GM23338 (cell line): ENCODE measurements at places on chromosomes 3 and 15.

DNA sequence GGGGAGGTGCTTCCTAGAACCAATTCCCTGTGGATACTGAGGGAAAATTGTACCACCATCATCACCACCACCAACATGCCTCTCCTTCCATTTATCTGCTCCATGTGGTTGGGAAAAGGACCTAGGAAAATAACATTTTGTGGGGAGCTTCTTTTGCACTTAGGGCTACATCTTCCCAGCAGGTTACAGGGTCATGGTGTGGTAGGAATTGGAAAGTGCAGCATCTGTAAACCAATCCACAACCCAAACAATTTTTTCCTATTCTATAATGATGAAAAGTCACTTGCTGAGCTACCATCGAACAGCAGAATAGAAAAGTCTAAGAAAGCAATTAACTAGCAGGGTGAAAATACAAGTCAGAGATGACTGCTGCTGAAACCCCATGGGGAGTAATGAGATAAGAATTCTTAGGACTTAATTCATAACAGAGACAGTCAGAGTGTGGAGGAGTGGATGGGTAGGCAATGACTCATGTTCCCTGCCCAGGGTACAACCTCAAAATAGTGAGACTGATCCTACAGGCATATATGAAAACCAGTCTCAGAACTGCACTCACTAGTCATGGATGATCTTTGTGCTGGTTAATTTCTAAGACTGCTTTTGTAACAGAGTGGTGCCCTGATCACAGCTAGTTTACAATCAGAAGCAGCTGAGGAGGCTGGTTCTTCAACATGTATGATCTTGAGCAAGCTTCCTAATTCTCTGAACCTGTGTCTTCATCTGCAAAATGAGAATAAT, 38.1 kb upstream of the LEKR1 start:
- DNase-seq = no peak

GRCh38 chr3:147712357-147712756, 303.2 kb downstream of the ZIC1 start:
- DNase-seq = peak; percentile 12

DNA sequence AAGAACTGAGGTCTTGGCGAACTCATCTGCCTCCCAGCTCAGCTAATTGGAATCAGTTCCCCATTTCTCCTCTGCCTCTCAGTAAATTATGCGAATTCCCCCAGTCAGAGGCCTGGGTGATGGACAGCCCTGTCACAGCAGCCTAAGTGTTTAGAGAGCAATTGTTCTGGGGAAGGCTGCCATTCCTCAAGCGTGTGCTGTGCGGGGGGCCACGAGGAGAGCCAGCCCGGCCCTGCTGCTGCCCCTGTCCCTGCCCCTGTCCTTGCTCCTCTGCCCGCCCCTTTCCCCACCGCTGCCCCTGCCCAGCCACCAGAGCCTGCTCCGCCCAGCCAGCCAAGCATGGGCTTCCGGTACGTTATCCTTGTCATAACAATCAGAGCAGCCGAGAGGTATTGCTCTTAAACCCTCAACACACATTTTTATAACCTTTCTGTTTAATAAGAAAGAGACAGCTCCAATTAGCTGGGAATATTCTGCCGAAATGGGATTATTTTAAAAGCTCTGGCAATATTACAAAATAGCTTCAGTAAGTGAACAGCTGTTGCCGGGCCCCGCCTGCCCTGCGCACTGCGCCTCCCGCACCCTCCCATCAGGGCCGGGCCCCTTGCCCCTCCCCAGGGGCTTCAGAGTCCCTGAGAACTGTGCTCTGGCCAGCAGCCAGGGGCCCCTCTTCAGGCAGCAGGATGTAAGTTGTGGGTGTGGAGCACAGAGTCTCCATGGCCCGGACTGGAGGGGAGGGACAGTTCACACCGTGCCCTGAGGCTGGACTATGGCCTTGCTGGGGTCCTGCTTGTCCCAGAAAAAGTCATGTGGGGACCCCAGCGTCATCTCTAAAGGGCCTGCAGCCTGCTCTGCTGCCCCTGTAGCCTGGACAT, 12.4 kb upstream of the CACNA2D2 start:
- DNase-seq = peak; percentile 87

- DNase-seq = no peak
These were observed 50.8 kb downstream of the PCSK6 start for GRCh38 chr15:101438482-101439284.

DNA sequence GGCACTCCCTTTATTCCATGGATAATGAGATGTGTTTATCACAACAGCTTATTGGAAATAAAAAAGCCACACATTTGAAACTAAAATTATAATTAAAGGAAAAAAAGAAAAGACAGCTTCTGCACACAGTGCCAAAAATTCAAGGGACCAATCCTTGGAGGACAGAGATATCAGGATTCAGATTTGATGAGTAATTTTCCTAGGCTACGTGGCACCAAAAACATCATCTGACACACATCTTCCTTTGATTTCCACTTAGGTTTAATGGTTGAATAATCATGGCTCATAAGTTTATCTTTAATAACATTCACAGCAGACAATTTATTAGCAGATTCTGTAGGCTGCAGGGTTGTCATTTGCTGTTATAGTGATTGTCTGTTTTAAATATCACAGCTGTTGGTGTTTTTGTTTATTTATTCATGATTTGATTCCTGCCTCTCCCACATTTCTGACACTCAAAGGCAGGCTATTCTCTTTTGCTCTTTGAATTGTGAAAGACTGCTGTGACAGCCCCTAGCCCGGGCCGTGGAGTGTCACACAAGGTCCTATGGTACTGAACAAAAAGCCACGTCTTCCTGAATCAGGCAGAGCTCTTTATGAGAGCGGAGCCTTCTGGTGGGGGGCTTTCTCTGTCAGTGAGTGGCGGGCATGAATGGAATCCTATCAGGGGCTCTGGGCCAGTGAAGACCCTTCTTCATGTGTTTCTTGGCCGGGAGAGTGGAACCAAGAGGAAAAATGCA, 708.5 kb downstream of the SQOR start:
- no peak for DNase-seq

DNA sequence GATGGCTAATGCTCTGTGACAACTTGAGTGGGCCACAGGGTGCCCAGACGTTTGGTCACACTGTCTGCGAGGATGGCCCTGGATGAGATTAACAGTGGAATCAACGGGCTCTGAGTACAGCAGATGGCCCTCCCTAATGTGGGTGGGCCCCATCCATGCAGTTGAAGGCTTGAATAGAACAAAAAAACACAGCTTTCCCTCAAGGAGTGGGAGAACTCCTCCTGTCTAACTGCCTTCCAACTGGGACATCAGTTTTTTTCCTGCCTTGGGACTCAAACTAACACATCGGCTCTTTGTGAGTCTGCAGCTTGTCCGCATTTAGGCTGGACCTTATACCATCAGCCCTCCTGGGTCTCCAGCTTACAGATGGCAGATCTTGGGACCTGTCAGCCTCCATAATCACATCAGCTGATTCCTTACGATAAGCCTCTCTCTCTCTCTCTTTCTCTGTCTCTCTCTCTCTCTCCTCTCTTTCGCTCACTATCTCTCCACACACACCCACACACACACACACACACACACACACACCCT, 20.8 kb downstream of the FAM174B start:
- no peak for DNase-seq

GRCh38 chr3:43735618-43736017, 44.9 kb downstream of the ABHD5 start:
- DNase-seq = no peak

DNA sequence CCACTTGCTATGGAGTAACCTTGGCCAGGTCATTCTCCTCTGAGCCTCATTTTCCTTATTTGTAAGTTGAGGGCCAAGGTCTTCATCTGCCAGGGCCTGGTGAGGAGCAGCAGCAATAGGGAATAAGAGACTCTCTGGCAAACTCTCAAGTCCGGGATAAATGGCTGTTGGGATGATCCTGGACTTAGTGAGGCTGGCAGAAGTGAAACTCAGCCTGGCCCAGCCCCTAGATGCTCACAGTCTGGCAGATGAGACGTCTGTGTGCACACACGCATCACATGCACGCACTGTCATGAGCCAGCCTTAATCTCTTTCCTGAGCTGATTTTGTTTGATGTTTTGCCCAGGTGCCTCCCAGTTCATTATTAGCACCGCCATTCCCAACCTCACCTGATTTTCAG, 26.8 kb downstream of the SLC6A6 start:
- DNase-seq = no peak

DNA sequence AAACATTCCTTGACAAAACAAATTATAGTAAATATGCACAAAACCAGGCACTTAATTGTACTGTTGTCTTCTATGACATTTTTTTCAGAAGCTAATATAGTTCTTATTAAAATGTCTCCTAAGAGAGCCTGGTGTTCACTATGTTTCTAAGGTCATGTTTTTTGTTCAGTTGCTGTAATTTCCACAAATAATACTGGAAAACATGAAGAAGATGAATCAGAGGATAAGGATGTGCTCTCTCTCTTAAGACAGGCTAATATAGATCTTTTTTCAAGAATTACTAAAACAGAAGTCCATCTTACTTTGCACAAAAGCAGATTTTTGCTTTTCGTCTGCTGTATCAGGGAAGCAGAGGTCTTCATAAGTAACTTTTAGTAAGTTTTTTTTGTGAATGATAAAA, 823.0 kb upstream of the NECTIN3 start:
- DNase-seq = no peak

- DNase-seq = peak; percentile 67
These were observed 269.2 kb downstream of the ZBBX start for GRCh38 chr3:167110901-167111300.

GRCh38 chr15:73631915-73632669, 1.1 kb downstream of the NPTN start:
- peak; percentile 52 for DNase-seq

DNA sequence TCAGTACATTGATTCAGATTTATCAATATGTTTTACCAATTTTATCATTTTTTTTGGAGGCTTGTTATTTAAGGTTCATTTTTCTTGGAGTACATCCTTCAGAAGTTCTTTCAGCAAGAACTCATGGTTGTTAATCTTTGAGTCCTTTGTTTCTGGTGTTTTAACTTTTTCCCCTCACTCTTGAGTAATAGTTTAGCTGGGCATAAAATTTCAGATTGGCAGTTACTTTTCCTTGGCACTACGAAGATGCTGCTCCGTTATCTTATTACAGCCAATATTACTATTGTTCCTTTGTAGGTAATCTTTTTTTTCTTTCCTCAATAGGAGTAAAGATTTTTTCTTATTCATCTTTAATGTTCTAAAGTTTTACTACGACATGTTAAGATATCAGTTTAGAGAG, 9.8 kb downstream of the LRRC58 start:
- DNase-seq = no peak

DNA sequence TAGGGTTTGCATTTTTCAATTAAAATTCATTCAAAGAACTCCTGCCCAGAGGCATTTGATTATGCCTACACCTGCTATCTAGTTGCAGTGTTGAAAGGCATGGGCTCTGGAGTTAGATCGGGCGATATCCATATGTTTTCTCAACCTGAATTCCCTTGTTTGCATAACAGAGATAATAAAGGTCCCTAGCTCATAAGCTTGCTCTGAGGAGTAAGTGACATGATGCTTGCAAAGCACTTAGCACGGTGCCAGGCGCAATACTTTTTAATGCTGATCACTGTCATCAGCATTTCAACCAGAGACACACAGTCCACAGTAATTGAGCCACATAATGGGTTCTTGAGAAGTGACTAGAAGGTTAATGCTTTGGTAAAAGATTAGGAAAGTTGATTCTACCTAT, 106.3 kb upstream of the SAMMSON start:
- peak; percentile 39 for DNase-seq

DNA sequence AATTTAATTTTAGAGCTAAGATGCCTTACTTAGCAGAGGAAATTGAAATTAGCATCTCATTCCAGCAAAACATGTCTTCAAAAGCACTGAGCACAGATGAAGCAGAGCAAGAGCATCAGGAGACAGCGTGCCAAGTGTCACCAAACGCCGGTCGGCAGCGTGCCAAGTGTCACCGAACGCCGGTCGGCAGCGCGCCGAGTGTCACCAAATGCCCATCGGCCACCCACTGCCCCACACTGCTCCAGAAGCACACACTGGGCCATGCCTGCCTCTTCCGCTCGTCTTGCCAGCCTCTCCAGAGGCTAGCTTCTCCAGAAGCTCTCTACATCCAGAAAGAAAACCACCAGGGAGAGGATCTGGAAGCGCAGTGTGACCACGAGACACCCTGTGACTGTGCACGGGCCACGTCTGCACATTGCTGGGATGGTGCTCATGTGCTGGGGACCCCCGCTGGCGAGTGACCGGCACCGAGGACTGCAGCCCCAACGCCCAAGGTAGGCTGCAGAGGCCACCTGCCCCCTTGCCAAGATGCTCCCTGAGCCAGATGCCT, 37.8 kb downstream of the CYFIP1 start:
- DNase-seq = no peak

DNA sequence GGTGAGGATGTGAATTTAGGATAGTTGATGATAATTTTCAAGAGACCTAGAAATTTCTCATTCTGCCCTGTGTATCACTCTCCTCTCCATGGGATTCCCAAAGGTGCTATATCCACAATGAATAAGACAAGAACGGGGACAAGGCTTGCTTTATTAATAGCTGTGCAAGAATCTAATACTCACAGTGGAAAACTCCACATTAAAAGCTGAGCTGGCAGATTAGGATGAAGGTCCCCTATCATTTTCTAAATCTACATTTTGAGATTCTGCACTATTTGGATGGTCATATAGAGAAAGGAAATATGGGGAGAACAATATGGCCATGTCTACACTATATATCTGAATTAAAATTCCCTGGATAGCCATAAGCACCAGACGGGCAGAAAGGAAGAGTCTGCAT, 411.0 kb upstream of the TGFBR2 start:
- no peak for DNase-seq

GRCh38 chr15:69697916-69698315, 245.3 kb downstream of the RPLP1 start:
- DNase-seq = no peak

DNA sequence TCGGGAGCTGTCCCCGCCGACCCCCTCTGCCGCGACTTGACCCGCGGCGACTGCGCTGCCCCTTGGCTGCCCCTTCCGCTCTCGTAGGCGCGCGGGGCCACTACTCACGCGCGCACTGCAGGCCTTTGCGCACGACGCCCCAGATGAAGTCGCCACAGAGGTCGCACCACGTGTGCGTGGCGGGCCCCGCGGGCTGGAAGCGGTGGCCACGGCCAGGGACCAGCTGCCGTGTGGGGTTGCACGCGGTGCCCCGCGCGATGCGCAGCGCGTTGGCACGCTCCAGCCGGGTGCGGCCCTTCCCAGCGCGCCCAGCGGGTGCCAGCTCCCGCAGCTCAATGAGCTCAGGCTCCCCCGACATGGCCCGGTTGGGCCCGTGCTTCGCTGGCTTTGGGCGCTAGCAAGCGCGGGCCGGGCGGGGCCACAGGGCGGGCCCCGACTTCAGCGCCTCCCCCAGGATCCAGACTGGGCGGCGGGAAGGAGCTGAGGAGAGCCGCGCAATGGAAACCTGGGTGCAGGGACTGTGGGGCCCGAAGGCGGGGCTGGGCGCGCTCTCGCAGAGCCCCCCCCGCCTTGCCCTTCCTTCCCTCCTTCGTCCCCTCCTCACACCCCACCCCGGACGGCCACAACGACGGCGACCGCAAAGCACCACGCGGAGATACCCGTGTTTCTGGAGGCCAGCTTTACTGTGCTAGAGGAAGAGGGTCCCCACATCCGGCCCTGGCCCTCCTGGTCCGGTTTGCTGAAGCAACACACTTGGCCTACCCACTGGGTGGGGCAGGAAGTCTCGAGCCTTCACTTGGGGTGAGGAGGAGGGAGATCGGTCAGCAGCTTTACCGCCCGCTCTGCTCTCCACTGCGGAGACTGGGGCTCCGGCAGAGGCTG, at the start of gene RASSF1:
Gene RASSF1, minus strand, starts transcription at position 389 of the 882 bp plus-strand sequence. Its CDS starts 31 bp downstream, at position 358.
- DNase-seq = peak; percentile 76

GRCh38 chr3:46925585-46925934, 48.0 kb downstream of the PTH1R start:
- DNase-seq = no peak
